ENCODE measurements at places on chromosomes 1 and 21.

DNA sequence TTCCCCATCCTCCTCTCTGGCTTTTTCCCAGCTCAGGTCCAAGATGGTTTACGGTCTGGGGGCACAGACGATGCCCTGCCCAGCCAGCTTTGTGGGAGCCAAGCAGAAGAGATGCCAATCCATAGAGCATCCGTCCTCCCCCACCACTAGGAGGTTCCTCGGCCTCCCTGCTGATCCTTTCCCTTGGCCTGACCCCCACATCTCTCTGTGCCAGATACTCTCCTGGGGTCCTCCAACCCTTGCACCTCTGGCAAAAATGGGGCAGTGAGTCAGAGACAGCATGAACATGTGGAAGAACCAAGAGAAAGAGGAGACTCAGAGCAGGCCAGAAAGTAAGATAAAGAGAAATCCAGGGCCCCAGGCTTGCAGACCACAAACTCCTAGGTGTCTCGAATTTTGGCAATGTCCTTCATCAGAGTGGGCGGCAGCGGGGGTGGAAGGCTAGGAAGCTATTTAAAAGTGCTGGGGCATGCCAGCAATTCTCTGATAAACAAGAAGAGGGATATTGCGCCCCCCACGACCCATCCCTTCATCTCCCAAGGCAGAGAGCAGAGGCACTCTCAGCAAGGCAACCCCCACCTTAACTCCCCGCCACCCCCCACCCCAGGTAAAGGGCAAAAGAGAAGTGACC is 11.4 kb downstream of the BLACAT1 start:
- no peak for DNase-seq

GRCh38 chr1:15431571-15431948 is 6.7 kb upstream of the CTRC start:
- DNase-seq, result no peak

- DNase-seq, result peak; percentile 55
Observed at GRCh38 chr1:31715087-31715872, 11.5 kb upstream of the COL16A1 start.

- DNase-seq, result no peak
Observed at GRCh38 chr1:20662110-20662475, 924 bp upstream of the DDOST start.

DNA sequence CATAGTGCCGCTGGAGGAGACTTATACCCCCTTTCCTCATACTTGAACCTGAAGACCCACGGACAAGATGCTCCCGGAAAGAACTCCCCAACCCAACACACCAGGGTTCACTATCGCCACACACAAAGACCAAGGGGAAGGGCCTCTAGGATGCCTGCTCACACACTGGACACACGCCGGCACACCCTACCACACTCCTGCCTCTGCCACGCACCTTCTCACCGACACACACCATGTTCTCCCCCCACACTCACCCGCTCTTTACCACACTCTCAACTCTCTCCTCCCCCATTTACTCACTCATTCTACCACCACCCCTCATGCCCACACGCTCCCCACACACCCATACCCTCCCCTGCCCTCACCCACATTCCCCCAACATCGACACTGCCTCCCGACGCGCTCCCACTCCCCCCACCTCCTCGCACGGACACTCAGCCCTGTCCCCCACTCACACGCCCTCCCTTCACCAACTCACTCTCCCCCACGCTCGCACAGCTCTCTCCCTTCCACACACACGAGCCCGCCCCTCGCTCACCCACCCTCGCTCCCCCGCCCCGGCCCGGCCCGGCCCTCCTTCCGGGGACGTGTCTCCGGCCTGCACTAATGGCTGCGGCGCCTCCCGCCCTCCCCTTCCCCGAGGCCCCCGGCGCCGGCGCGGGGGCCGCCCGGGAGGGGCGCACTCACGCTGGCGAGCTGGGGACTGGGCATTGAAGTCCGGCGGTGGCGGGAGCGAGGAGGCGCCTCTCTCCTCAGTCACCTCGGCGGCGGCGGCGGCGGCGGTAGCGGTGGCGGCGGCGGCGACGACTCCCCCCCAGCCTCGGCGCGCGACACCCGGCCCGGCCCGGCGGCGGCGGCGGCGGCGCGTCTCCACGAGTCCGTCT is 626 bp downstream of the PTP4A2 start:
- DNase-seq, result no peak

GRCh38 chr21:27408826-27409225 is 441.9 kb upstream of the ADAMTS5 start:
- no peak for DNase-seq

- DNase-seq, result no peak
Observed at GRCh38 chr1:236800002-236800620, 5.0 kb downstream of the MTR start.

GRCh38 chr1:53311702-53312305 is 16.1 kb downstream of the LRP8 start:
- DNase-seq, result no peak

DNA sequence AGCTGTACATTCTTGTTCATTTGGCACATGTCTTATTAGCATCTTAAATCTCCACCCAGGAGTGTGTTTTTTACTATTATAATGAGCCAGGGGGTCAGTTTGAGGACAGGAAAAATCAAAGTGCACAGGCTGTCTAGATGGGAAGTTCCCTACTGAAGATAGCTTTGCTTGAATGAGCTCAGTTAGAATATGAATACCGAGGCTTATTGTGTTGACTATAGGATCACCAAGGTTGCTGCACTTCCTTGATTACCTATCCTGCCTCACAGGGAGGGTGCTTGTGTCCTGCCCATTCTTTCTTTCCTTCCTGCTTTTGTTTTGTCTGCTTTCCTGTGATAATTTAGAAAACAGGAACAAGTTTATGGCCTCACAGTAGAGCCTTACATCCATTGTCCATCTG is 16.3 kb downstream of the PHGDH start:
- DNase-seq, result no peak

- DNase-seq, result no peak
Observed at GRCh38 chr21:33369586-33369985, 33.6 kb upstream of the IFNGR2 start.

- no peak for DNase-seq
Observed at GRCh38 chr1:15836772-15837669, 10.5 kb upstream of the SPEN start.

DNA sequence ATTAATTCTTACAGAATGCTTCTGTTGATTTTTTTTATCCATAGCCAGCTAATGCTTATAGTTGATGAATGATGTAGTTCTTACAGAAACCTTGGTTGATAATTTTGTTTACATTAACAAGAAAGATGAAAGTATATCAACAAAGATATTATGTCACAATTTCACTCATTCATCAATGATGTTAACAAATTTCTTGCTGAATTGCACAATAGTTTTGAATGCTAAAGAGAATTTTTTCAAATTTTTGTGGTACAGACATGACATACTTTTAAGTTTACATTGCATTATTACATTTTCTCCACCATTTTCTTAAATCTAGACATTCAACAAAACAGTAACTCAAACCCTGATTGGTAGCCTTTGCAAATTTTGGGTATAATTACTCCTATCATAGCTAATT is 236.3 kb downstream of the FOXD2 start:
- DNase-seq, result no peak

DNA sequence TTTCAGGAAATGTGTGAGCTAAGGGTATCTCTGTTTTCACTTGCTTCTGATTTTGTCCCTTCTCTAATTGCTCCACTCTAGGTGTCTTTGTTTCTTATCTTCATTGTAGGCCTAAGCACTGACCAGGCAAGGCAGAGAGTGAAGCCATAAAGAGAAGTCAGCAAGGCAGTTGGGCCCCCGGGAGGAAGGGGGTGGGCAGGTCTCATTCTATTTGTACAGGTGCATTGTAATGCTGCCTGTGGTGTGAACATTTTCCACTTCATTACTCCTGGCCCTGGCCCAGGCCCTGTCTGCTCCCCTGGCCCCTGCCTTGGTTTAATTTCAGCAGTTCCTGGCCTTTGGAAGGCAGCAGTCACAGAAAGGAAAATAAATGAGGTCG is 86.4 kb upstream of the JUN start:
- no peak for DNase-seq

DNA sequence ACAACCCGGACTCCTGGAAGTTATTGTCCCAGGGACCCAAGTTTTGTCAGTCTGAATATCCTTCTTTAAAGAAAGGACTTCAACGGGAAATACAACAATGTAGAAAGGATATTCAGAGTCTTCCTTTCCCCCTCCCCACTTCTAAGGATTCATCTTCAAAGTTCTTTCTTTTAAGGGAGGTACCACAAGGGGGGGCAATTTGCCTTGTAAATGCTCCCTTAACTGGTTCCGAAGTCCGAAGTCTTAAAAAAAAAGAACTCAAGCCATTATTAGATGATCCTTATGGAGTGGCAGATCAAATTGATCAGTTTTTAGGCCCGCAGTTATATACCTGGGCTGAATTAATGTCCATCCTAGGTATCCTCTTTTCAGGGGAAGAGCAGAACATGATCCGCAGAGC is 47.0 kb downstream of the SERINC2 start:
- DNase-seq, result no peak

DNA sequence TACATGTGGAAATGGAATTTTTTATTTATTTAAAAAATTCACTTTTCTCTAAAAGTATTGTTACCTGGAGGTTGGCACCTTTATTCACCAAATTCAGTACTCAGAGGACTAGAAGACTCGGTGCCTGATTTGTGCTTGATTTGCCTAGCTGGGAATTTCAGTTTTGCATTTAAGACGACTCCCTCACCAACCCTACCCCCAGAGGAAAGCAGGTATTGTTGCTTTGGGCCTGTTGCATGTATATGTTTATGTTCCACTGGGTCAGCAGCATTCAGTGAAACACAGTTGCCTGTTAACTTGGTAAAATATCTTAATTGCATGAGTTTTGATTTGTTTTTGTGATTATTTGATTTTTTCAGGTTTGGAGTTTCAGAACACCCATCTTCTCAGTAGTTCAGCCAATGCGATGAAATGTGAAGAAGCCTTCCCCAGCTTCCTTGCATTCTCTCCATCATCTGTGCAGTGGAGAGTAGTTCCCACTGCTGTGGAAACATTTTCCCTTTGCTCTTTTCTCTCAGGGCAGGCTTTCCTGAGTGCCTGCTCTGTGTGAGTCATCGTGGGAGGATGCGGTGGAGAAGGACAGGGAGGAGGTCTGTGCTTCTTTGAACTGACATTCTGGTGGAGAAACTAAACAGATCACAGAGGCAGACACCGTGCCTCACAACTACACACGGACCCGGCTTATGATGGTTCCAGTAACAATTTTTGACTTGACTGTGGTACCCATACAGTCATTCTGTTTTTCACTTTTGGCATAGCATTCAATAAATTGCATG is 6.4 kb downstream of the ADARB1 start:
- peak; percentile 15 for DNase-seq

DNA sequence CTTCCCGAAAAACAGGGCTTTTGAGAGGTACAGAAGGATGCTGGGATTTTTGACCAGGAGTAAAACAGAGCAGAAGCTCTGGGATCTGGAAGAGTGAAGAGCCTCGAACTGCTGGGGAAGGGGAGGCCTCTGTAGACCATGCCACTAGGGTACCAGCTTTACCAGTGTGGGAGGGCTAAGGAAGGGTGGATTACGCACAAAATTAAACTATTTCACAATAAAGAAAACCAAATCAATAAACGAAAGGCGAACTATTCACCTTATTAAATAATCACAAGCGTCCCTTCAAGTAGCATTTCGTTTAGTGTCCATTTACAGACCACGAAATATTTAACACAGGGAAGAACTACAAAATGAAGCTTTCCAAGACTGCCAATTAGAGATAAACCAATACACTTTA is 723 bp downstream of the CZIB start:
- no peak for DNase-seq

- DNase-seq, result no peak
Observed at GRCh38 chr1:37362594-37363385, 111.6 kb upstream of the ZC3H12A start.

GRCh38 chr1:175808999-175809398 is 65.6 kb upstream of the TNR start:
- no peak for DNase-seq

DNA sequence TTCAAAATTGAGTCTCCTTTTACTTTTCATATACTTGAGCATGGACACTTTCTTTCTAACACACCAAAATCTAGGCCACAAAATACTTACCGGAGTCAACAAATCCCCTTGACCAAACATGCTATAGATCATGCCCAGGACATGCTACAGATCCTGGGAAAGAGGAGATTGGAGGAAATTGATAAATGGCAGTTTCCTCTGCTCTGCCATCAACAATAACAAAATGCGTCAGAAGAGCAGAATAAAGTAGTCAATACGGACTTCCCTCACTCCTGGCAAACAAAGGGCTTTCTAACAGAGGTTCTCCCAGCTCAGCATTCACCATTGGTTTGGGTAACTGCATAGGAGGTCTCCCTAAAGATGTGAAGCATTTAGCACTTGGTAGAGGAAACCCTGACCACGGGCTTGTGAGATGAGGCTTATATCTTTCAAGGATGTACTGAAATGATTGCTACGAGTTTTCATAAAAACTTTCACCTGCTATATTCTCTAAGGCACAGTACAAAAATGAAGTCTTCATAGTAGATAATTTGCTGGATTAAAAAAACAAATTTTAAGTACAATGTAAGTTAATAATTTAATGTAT is 283.8 kb upstream of the RUNX1 start:
- DNase-seq, result no peak
